ENCODE measurements at places on chromosomes 12 and 14. TPM values are rescaled to one million over a fixed set of nuclear protein-coding genes. Genes with fewer than 3 reads are reported as not detected.
A peak's percentile ranks its signal among the peaks of the same experiment; 100 is the strongest.

GRCh38 chr14:99684410-99684934 is 374 bp downstream of the CYP46A1 start:
- DNase-seq = peak; percentile 70
- peak overlapping the region; percentile 34 for H3K4me3 ChIP-seq
- H3K27ac ChIP-seq = peak overlapping the region; percentile 69
- H3K36me3 ChIP-seq = no peaks in the 10 kb centered on the region

Gene RDH16
- 0.27 TPM for total RNA-seq

Gene LBHD2
- total RNA-seq = 0.09 TPM

DNA sequence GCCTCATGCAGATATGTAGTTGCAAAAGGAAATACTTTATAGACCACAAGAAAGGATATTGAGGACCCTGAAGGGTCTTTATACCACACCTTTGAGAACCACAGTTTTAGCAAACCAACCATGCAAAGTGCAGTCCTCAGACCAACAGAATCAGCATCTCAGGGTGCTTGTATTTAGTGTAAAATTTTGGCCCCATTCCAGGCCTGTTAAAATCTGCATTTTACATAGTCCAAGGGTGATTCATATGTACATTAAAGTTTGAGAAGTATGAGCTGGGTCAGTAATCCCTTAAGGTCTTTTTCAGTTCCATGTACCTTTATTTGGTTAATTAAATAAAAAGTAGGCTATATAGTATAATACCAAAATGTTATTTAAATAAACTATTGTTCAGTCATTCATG is 91.2 kb downstream of the WNK1 start:
- no peak overlapping the region for H3K27ac ChIP-seq
- H3K4me3 ChIP-seq = no peak overlapping the region
- no peaks in the 10 kb centered on the region for H3K36me3 ChIP-seq
- no peaks in the 10 kb centered on the region for H3K27me3 ChIP-seq

DNA sequence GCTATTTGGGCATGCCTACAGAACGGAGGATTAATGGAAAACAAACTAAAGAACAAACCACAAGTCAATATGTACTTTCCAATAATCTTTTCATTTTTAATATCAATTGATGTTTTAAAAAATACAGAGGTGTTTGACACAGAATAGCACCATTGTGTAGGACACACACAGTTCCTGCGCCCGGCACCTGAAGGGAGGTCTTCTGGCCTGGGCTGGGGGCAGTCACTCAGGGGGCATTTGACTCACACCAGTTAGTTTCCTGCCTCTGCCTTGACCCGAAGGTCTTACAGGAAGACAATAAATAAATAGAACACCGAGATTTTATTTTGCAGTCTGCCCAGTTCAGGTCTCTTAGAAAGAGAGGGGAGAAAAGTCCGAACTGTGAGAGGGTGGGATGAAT is 9.5 kb downstream of the TMEM106C start:
- H3K4me3 ChIP-seq = no peak overlapping the region
- no peaks in the 10 kb centered on the region for H3K4me1 ChIP-seq
- peaks cover 11% of the 10 kb centered on the region for H3K36me3 ChIP-seq
- no peaks in the 10 kb centered on the region for H3K27me3 ChIP-seq

- no peak overlapping the region for H3K4me3 ChIP-seq
- DNase-seq = peak; percentile 16
- no peaks in the 10 kb centered on the region for H3K36me3 ChIP-seq
- H3K27ac ChIP-seq = no peak overlapping the region
Observed at GRCh38 chr12:8996682-8997405, 7.5 kb downstream of the KLRG1 start.

DNA sequence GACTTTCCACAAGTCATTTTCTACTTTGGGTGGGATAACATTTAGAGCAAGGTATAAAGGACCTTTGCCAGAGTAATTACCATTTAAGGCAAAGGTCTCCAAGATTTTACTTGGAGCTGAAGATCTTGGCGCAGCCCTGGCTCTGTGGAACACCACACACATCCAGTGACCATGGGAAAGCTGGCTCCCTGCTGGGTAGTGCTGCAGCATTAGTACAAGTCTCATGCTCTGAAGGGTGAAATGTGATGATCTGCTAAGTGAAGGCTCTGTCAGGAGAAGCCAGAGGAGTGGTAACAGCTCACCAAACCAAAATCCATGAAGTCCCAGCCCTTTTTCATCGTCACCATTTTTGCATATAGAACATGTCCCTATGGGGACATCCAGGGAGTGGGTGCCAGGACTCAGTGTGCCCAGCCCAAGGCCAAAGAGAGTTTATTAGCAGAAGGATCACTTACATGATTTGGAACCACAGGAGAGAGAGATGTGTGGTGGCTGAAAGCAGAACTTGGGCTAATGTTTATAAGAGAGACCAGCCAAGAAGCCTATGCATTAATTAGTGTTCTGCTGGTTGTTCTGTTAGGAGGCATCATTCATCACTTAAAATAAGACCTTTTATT is 110.7 kb downstream of the SLC38A6 start:
- H3K4me1 ChIP-seq = no peaks in the 10 kb centered on the region
- H3K4me3 ChIP-seq = no peak overlapping the region
- H3K27me3 ChIP-seq = no peaks in the 10 kb centered on the region
- no peak overlapping the region for H3K27ac ChIP-seq
- DNase-seq = peak; percentile 66

DNA sequence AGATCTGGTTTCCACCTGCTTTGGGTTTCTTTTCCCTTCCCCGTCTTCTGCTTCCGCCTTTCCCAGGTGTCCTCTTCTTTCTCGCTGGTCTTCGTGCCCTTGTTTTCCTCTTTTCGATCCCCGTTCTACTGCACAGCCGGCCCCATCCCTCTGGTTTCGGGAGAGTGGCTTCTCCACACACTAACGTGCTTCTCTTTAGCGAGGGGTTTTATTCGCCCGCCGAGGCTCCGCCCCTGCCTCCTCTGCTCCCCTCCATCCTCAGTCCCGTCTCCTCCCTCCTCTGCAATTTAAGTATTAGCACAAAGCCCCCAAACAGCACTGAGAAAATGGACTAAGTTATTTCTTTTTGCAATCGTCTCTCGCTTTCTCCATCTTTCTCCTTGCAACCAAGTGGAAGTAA is at the start of gene SLC7A8:
Gene SLC7A8, minus strand, starts transcription at position 182 of the 400 bp plus-strand sequence. CDS start 746 bp downstream, outside the sequence.
- peaks cover 10% of the 10 kb centered on the region for H3K4me1 ChIP-seq
- H3K27ac ChIP-seq = no peak within 1 kb of the TSS
- H3K4me3 ChIP-seq = peak within 1 kb of the TSS; percentile 47
- peaks cover 21% of the 10 kb centered on the region for H3K27me3 ChIP-seq

DNA sequence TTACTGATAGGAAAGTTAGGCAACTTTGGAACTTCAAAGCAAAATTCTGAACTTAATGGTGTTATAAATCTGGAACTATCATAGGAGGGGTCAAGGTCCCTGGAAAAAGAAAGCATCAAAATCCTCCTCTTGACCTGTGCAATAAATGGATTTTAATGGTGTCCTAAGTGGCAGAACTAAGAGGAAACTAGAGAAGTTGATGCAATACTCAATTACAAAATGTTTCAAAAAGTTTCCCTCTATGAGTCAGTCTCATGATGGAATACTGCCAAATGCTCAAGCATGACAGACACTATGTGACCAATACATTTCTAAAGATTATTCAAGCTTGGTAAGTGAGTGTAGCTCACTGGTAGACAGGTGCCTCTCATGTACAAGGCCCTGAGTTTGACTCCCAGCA is 47.7 kb upstream of the ERGIC2 start:
- H3K36me3 ChIP-seq = no peaks in the 10 kb centered on the region
- H3K4me3 ChIP-seq = no peak overlapping the region
- DNase-seq = peak; percentile 4
- H3K27me3 ChIP-seq = no peaks in the 10 kb centered on the region
- peaks cover 4% of the 10 kb centered on the region for H3K4me1 ChIP-seq

DNA sequence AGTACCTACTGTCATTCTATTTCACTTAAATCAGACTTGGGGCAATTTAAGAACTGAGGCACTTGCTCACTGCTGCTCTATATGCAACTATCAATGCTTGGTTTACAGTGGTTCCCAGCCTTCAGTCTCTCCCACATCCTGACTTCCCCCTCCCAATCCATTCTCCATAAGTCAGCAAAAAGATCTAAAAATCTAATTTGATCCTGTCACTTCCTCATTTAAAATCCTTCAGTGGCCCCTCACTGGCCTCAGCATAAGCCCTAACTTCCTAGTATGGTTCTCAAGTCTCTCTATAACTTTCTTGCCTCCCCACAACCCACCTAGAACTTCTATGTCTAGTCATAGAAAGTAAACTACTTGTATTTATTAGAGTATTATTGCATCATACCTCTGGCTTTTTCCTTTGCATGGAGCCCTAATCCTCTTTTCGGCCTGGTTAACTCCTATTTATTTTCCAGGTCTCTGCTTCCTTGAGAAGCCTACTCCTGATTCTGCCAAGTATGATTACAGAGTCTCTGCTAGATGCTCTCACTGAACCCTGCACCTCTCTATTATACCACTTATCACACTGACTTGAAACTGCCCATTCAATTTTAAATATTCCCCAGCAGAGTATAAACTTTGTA is 130.6 kb downstream of the RALGAPA1 start:
- H3K4me1 ChIP-seq = no peaks in the 10 kb centered on the region
- no peaks in the 10 kb centered on the region for H3K27me3 ChIP-seq
- no peak overlapping the region for H3K27ac ChIP-seq
- DNase-seq = peak; percentile 16
- H3K4me3 ChIP-seq = no peak overlapping the region

DNA sequence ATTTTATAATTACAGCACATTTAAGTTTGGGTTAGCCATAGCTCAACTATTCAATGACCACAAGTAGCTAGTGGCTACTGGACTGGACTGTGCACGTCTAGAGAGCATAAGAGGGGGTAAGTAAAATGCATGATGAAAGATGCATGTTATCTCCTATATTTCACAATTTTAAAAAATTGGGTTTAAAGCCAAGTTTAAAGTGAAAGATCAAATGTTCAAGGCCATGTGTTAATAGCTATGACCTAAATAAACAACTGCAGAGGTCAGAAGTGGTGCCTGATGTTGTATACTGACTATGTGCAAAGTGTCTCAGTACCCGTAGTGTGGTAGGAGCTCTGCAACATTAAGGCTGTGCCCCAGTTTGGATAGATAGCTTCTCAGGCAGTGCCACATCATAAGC is 48.2 kb downstream of the BMP4 start:
- H3K27ac ChIP-seq = no peak overlapping the region
- no peak overlapping the region for H3K4me3 ChIP-seq
- no peaks in the 10 kb centered on the region for H3K27me3 ChIP-seq
- DNase-seq = no peak
- no peaks in the 10 kb centered on the region for H3K4me1 ChIP-seq

- no peaks in the 10 kb centered on the region for H3K36me3 ChIP-seq
- H3K27ac ChIP-seq = no peak overlapping the region
- H3K4me1 ChIP-seq = no peaks in the 10 kb centered on the region
- peak; percentile 39 for DNase-seq
- H3K27me3 ChIP-seq = no peaks in the 10 kb centered on the region
Observed at GRCh38 chr12:121190523-121191031, 19.4 kb upstream of the P2RX4 start.

GRCh38 chr14:50383618-50384225 is 13.0 kb downstream of the CDKL1 start:
- no peak overlapping the region for H3K4me3 ChIP-seq
- no peak for DNase-seq
- no peaks in the 10 kb centered on the region for H3K4me1 ChIP-seq
- no peak overlapping the region for H3K27ac ChIP-seq
- H3K27me3 ChIP-seq = no peaks in the 10 kb centered on the region

DNA sequence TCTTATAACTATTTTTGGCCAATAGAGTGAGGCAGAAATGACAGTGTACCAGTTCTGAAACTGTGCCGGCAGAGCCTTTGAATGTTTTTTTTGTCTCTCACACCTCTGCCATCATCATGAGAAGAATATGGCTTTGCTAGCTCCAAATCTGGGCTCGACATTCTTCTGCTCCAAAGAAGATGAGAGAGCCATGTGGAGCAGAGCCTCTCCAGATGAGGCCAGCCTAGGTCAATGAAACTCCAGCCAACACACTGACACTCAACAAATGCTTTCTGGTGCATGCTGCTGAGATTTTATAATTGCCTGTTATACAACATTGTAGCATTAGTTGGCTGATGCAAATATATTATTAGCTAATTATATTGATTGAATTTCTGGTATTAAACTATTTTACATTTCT is 154.7 kb downstream of the SLC38A4 start:
- H3K36me3 ChIP-seq = no peaks in the 10 kb centered on the region
- H3K27ac ChIP-seq = no peak overlapping the region
- H3K27me3 ChIP-seq = no peaks in the 10 kb centered on the region
- no peak for DNase-seq
- no peaks in the 10 kb centered on the region for H3K4me1 ChIP-seq

DNA sequence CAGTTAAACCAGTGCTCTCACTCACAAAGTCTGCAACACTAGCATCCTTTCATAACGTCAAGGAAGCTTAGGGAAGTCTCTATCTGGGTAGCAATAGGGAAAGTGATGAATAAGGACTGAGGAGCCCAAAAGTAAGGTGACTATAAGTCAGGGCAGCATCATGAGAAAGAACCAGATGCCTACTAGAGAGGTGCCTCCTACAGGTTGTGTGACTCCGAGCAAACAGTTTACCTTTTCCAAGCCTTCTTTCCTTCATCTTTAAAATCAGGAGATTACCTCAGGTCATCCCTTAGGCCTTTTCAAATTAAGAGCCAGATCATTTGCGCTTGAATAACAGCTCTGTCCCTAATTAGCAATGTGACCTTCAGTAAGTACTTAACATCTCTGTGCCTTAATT is 40.2 kb downstream of the RTN1 start:
- no peaks in the 10 kb centered on the region for H3K27me3 ChIP-seq
- H3K36me3 ChIP-seq = no peaks in the 10 kb centered on the region
- H3K4me1 ChIP-seq = no peaks in the 10 kb centered on the region

Gene RFX4
- total RNA-seq = 0.09 TPM

GRCh38 chr14:82270286-82270685 is 736.6 kb upstream of the SEL1L start:
- DNase-seq = no peak
- H3K4me1 ChIP-seq = no peaks in the 10 kb centered on the region
- no peak overlapping the region for H3K27ac ChIP-seq
- no peaks in the 10 kb centered on the region for H3K27me3 ChIP-seq

- H3K4me3 ChIP-seq = no peak overlapping the region
- H3K36me3 ChIP-seq = no peaks in the 10 kb centered on the region
- peaks cover 12% of the 10 kb centered on the region for H3K4me1 ChIP-seq
- H3K27me3 ChIP-seq = no peaks in the 10 kb centered on the region
- no peak for DNase-seq
Observed at GRCh38 chr12:67794161-67794560, 145.6 kb downstream of the DYRK2 start.

Gene SOAT2
- total RNA-seq = 0.04 TPM

GRCh38 chr12:28885928-28886327 is 263.1 kb upstream of the FAR2 start:
- peaks cover 2% of the 10 kb centered on the region for H3K4me1 ChIP-seq
- H3K4me3 ChIP-seq = no peak overlapping the region
- peak; percentile 52 for DNase-seq
- no peaks in the 10 kb centered on the region for H3K36me3 ChIP-seq
- H3K27me3 ChIP-seq = no peaks in the 10 kb centered on the region

DNA sequence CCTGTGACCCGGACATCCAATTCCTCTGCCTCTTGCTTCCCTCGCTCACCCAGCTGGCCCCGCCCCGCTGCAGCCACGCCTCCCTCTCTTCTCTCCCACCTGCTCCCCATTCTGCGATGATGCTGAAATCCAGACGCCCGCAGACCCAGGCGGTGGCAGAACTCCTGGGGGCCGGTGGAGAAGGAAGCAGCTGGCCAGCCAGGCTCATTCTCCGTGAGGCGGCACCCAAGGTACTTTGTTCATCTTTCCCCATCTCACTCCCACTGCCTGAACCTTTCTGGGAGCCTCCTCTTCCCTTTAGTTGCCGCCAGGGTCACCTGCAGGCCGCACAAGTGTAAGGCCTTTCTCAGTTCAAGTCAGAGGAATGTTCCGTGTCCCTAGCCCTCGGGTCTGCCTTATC is 35.7 kb downstream of the FOXN4 start:
- no peak overlapping the region for H3K27ac ChIP-seq
- no peak for DNase-seq
- H3K36me3 ChIP-seq = no peaks in the 10 kb centered on the region
- peaks cover 5% of the 10 kb centered on the region for H3K27me3 ChIP-seq

- H3K4me3 ChIP-seq = no peak overlapping the region
- no peak for DNase-seq
Observed at GRCh38 chr12:12518919-12519318, 43.7 kb downstream of the DUSP16 start.
